Renal pelvis (tissue), 12 donors: ENCODE measurements at places on chromosomes 7 and 10. TPM values are rescaled to one million over a fixed set of nuclear protein-coding genes. Genes with fewer than 3 reads are reported as not detected.

DNA sequence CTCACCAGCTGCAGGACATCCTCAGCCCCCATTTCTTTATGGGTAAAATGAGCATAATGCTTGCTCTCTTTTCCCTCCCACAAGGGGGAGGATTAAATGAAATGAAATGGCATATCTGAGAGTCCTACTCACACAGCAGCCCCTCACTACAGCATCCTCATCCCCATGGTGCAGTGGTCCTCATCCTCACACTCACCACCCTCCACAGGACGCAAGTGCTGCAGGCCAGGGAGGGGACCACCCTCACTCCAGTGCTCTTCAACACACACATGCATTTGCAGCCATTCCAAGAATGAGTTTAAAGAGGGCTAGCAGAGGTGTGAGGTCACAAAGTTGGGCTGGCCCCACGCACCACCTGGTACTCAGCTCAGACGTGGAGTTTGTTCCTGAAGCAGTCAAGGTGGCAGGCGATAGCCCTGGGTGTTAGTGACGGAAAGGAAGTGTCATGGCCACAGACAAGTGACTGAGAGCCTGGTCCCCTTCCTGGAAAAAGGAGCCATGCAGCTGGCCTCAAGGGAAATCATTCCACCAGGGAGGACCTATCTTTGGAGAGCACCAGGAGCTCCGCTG lies 234.0 kb downstream of the TNS3 start:
- no peak for DNase-seq

GRCh38 chr10:61764486-61764885 lies 101.8 kb downstream of the CABCOCO1 start:
- no peak for DNase-seq

GRCh38 chr7:98740643-98741042 lies 123.6 kb downstream of the NPTX2 start:
- no peak for DNase-seq

DNA sequence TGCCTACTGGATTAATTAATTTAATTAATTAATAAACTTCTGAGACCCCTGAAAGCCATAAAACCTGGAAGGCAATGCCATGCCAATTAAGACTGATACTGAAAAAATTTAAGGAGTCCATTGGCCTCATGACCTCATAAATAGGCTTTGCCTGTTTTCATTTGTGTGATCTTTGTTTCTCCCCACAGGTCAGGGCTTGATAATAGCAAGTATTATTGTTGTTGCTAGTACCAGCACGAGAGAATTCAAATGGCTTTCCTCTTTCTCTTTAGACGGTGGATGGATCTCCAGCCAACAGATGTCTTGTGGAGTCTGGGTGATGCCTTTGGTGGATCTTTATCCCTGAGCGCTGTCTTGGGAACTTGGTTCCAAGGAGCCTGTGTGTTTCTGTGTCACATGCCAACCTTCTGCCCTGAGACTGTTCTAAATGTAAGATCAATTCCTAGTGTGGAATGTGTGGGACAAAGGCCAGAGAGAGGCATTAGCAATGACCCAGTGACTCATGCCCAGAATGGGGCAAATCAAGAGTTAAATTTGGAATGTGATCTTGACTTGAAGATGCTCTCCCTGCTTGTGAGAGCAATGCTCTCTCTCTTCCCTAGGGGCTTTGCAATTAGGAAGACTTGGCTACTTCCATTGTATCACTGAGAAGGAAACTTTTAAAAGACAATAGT lies 17.7 kb downstream of the ACSM6 start:
- DNase-seq, result no peak

DNA sequence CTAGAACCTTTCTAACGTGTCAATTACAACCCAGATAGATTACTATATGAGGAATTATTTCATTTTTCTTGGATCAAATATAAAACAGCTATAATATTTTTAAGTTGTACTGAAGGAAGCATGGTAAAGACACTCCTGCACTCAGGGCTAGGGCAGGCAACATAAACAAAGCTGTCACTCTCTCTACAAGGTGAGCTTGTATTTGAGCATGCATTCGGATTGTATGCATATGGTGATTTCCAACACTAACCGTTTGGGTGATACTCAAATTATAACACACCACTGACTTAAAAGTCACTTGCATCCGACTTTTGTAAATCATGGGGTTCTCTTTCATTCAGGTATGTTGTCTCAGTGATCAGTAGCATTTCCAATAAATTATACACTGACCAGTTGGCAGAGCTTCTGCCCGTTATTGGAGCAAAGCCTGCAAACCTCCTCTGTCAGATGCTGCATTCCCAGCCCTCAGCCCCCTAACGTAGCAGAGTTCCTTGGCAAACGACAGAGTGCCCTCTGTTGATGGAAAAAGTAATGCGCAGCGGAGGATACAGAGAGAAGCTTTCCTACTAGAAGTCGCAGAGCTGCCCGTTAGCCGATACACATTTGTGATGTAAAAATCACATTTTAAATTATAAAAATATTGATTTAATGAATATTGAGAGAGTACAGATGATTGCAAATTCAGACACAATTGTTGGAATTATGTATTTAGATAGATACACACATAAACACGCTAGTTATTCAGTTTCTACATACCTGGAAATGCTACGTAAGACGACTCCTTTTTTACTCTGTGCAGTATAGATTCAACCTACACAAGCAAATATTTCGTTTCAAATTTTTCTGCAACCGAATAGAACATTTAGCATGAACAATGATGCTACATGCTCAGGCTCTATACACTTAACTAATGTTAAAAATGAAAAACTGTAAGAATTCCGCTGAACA lies 173.9 kb upstream of the SP4 start:
- DNase-seq, result peak; percentile 84

The SLC29A4 gene
- polyA plus RNA-seq, result 33.8 TPM
